Astrocyte of the hippocampus (primary cell): ENCODE measurements at places on chromosomes 6 and 20.
A peak's percentile ranks its signal among the peaks of the same experiment; 100 is the strongest.

DNA sequence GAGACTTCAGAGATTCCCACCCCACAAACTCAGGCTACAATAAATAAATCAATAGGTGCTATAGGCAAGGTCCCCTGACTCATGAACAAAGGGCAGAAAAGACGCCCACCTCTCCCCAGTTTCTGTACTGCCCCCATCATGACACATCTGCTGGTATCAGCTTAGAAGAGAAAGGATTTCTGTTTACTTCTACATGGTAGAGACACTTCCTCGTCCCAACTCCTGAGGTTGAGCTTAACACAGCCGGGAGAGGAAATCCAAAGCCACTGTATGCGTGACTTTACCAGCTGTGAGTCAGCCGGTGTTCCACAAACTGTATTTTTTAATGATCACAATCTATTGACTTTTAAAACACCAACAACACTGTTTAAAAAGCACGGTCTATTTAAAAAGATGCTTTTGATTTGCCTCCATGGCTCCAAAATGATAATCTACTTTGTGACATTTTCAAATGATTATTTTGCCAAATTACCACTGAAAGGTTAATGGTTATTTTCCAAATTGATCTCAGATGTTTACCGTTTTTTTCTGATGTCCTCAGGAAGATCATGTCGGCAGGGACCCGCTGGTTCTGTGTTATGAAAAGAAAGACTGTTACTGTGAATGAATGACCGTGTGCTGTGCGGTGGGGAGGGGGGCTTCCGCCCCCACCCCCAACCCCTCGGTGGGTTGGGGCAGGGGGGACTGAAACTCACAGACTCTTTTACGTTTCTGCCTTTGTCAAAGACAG lies 72.5 kb downstream of the ATP9A start:
- DNase-seq, result peak; percentile 73

GRCh38 chr6:76162811-76163210 lies 90.3 kb upstream of the IMPG1 start:
- no peak for DNase-seq

GRCh38 chr6:129603741-129604140 lies 106.2 kb downstream of the ARHGAP18 start:
- no peak for DNase-seq

- no peak for DNase-seq
Observed at GRCh38 chr6:151005896-151006632, 140.6 kb downstream of the MTHFD1L start.

- DNase-seq, result no peak
Observed at GRCh38 chr6:157927011-157927410, 54.7 kb upstream of the SYNJ2 start.

DNA sequence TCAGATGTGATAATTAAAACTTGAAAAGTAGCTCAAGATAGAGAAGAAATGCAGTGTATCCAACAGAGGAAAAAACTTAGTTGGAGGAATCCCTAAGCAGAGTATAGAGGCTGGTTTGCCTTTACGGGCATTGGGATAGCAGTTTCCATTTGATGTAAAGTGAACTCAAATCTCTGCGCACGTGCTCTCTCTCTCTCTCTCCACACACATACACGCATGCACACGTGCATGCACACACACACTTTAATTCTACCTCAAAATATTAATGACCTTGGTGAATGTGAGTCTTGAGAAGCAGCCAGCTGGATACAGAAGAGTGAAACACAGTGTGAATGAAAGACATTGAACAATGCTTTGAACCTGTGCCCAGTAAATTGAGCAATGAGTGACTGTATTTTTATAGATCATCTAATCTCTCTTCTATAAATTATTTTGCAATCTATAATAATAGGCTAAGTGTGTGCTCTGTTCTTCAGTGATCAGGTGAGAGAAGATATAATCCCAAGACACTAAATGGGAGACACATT lies 247.7 kb upstream of the FAM83B start:
- DNase-seq, result peak; percentile 17

DNA sequence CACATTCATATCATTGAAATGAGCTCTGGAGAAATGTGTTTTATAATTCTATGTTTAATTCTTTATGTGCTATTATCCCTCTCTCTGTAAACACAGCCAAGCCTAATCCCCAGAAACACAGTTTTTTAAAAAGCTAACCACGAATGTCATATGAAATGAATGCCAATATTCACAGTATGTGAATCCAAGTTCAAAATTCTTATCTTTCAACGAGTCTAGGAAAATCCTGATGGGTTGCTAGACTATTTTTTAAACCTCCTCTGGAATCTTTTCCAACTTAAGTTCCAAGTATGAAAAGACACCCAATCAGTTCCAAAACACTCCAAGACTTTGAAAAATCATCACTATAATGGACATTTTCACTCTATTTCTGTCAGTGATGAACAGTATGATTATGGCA lies 689.3 kb downstream of the HACE1 start:
- DNase-seq, result no peak

DNA sequence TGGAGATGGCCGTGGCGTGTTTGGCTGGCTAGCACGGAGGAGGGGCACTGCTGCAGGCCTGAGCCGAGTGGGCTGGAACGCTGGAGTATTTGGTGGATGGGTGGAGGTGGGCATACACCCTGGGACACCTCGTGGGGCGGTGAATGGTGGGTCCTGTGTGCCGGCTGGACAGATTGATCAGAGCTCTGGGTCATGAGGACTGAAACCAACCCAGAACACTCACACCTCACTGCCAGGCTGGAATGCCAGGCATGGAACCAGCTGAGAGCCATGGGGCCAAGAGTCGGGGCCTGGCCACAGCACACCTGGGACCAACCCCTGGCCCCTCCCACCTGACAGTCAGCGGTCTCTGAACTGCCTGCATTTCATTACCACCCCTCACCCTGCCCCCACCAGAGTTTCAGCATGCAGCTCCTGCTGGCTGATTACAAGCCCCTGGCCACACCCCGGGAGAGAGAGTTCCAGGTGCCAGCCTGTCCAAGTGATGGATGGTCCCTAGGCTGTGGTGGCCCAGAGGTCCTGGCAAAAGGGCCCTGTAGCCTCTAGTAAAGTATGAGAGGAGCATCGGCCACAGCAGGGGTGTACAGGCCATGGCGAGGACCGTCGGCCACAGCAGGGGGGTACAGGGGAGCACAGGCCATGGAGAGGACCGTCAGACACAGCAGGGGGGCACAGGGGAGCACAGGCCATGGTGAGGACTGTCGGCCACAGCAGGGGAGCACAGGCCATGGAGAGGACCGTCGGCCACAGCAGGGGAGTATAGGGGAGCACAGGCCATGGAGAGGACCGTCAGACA lies 3.3 kb downstream of the NPBWR2 start:
- DNase-seq, result no peak

GRCh38 chr6:34580707-34581560 lies 24.8 kb upstream of the SPDEF start:
- peak; percentile 29 for DNase-seq
